Daoy (cell line): ENCODE measurements at places on chromosomes 3 and 15. TPM values are rescaled to one million over a fixed set of nuclear protein-coding genes. Genes with fewer than 3 reads are reported as not detected.

GRCh38 chr3:171950373-171950772 is 89.0 kb upstream of the FNDC3B start:
- peak; percentile 68 for DNase-seq

- no peak for DNase-seq
Measured at GRCh38 chr3:30048431-30048830, 558.0 kb upstream of the TGFBR2 start.

GRCh38 chr3:191340966-191341365 is 10.6 kb upstream of the UTS2B start:
- DNase-seq = no peak

DNA sequence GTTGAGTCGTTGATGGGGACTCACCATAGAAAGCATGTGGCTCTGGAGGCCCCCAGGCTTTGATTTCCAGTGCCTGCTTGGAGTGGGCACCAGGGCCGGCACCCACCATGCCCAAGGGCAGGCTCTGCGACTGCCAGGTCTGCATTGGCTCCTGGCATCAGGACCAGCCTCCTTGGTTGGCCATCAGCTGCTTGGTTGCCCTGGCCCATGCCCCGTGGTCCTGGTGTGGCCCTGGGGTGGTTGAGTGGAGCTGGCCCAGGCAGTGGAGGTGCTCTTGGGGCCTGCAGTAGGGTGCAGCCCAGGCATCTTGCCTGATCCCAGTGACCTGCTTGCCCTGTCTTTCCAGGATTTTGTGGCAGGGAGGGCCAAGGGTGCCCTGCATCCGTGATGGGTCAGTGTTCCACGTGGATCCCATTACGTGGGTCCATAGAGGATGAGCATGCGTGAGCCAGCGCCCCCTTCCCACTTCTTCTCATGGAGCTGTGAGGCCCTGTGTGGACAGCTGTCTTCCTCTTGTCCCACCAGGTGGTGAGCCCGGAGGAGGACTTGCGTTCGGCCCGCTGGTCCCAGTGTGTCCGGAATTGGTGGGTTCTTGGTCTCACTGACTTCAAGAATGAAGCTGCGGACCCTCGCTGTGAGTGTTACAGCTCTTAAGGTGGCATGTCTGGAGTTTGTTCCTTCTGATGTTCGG is 187.0 kb downstream of the UBE3A start:
- DNase-seq = no peak

GRCh38 chr15:57376696-57377477 is 582 bp downstream of the CGNL1 start:
- DNase-seq = peak; percentile 13

DNA sequence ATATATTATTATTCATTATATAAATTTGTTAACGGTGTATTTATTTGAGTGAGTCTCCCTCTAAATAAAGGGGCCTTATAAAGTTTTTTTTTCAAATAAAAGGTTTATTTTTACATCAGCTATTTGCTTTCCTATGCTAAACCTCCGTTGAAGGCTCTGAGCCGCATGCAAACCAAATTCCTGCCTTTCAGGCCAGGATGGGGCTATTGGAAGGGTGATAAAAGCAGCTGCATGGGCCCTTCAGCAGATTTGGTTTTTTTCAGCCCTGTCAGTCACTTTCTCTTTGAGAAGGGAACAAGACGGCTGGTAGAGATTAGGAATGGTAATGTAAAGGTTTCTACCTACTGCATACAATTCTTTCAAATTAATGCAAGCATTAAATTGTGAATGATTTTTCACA is 244.2 kb downstream of the WNT5A start:
- DNase-seq = no peak

GRCh38 chr15:39426552-39427532 is 154.0 kb upstream of the THBS1 start:
- peak; percentile 95 for DNase-seq

DNA sequence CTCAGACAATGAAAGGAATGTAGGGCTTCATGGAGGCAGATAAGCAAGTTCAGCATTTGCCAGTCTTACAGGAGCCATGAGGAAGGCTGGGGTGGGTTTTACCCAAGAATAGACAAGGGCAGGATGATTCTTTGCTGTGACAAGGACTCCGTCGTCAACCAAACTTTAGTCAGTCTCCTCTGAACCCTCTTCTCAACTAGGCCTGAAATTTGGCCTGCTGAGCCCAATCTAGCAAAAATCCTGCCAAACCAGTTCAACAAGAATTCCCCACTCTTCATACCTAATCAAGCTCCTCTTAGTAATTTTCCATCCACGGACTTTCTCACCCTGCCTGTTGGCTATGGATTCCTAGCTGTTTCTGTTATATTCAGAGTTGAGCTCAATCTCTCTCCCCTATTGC is 280.5 kb downstream of the TBL1XR1 start:
- DNase-seq = no peak

- no peak for DNase-seq
Measured at GRCh38 chr3:136078421-136079364, 113.2 kb downstream of the PPP2R3A start.

DNA sequence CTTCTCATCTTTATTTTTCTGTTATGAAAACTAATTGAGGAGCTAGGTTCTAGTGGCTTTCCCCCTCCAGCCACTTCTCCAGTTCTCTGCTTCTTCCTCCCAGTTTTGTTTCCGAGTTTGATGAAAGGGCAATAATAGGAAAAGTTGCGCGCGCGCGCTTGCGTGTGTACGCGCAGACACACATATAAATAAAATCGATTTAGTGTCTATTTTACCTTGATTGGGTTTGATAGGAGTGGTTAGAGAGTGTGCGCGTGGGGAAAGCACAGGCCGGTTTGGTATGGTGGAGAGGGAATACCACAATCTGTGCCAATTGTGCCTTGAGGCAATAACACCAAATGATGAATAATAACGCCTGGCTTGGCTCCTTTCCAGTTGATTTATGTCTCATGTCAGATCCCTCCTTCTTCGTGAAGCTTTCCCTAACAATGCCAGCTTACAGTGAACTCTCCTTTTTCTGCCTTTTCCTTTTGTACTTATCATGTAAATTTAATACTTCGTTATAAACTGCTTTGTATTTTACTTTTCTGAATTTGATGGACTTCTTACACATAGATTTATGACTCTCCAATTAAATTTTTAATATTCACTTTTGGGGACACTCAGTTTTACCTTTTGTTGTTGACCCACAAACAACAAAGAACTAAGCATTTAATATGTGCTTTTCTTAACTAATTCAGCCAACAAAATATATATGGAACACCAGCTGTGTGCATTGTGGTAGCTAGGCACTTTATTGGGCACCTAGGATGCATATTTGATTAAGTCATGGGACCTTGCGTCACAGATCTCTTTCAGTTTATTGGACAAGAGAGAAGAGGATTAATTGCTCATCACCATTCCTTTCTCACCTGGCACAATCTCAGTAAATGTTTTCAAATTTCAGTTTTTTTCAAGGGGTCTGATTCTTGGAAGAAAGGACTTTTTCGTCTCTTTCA is 1.7 kb downstream of the TIPARP start:
- peak; percentile 90 for DNase-seq

DNA sequence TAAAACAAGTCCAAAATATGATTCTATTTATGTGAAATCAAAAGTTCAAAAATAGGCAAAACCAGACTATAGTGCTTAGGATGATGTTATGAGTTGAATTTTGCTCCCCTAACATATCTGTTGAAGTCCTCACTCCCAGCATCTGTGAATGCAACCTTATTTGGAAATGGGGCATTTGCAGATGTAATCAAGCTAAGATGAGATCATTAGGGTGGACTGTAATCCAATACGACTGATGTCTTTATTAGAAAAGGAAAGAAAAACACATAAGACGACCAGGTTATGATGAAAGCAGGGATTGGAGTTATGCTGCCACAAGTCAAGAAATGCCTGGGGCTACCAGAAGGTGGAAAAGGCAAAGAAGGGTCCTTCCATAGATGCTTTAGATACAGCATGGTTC is 110.5 kb upstream of the CCDC39 start:
- no peak for DNase-seq

- DNase-seq = no peak
Measured at GRCh38 chr3:187954516-187954872, 199.5 kb upstream of the LPP start.

DNA sequence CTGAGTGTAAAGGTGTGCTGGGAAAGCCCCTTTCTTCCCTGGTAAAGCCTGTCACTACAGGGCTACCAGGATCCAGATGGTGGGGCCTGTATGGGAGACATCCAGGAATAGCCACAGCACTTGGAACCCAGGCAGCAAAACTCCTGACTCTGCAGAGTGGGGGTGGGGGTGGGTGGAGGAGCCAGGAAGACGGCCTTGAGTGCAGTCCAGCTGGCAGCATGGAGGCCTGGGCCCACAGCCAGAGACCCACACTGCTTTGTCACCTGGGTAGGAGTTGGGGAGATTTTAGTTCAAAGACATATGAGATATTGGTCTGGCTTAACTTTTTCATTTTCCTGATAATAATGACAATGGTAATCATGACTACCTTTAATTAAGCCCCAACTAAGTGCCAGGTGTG is 116.7 kb upstream of the MRPS22 start:
- no peak for DNase-seq

DNA sequence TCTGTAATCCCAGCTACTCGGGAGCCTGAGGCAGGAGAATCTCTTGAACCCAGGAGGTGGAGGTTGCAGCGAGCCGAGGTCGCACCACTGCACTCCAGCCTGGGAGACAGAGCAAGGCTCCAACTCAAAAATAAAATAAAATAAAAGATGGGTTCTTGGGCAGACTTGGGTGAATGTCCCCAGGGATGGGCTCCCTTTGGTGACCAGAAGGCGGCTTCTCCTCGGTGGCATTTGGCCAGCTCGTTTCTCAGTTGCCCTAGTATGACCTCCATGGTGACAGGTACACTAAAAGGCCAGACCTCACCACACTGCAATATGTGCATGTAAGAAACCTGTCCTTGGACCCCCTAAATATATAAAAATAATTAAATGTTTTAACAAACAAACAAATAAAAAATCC is 76.0 kb upstream of the SNRPA1 start:
- DNase-seq = no peak

DNA sequence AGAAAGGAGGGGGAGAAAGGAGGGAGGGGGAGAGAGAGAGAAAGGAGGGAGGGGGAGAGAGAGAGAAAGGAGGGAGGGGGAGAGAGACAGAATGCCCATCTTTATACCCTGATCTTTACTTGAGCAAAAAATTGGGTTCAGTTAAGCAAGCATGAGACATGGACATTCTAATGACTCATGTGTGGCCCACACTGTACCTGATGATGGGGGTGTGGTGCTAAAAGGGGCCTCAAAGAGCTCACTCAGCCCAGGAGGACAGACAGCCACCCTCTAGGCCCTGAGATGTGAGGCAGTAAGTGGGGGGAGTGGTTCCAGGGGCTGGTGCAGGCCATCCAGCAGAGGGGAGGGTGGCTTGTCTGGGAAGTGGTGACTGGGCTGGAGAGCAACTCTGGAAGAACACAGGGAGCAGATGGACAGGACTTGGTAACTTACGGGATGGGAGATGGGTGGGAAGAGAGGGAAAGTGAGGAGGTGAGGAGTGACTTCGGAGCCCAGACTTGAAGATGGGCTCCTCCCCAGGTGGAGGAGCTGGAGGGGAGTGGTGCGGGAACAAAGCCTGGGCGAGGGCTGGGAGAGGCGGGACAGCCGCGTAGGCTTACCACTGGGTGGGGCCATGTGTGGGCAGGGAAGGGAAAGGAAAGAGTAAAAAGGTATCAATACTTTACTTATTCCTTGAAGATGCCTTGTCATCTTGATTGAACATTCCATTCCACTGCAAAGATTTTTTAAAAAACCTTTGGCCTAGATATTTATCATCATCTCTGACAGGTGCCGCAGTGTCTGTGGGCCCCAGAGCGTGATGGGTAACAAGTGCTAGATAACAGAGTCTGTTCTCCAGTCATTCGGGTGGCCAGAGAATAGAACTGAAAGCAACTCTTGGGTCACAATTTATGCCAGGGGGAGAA is 32.3 kb downstream of the TSPAN3 start:
- DNase-seq = no peak

DNA sequence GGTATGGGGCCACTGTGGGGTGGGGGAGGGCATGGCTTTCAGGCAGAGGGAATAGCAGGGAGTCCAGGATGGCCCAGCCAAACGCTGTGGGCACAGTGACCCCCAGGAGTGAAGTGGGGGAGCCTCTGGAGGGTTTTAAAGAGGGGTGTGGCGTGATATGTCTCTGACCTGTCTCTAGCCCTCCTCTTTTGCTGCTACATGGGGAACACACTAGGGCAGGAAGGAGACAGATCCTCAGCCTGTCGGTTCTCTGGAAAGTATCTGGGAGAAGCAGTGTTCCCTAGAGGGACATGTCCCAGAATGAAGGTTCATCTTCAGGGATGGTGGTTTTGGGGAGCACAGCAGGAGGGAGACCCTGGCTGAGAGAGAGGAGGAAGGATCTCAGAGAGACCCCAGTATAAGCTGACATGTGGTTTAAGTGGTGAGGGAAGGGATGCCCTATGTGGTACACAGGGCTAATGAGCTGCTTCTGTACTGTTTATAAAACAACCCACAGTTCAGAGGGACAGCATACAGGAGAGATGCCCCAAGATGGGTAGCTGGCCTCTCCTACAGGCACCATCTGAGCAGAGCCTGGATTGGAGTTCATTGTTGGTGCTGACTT is 37.7 kb downstream of the TRIM71 start:
- no peak for DNase-seq

DNA sequence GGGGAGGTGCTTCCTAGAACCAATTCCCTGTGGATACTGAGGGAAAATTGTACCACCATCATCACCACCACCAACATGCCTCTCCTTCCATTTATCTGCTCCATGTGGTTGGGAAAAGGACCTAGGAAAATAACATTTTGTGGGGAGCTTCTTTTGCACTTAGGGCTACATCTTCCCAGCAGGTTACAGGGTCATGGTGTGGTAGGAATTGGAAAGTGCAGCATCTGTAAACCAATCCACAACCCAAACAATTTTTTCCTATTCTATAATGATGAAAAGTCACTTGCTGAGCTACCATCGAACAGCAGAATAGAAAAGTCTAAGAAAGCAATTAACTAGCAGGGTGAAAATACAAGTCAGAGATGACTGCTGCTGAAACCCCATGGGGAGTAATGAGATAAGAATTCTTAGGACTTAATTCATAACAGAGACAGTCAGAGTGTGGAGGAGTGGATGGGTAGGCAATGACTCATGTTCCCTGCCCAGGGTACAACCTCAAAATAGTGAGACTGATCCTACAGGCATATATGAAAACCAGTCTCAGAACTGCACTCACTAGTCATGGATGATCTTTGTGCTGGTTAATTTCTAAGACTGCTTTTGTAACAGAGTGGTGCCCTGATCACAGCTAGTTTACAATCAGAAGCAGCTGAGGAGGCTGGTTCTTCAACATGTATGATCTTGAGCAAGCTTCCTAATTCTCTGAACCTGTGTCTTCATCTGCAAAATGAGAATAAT is 38.1 kb upstream of the LEKR1 start:
- DNase-seq = peak; percentile 95

The ITGA11 gene
- 6.4 and 11.4 TPM in 2 replicates for total RNA-seq

The ISLR2 gene
- not detected in 2 replicates for total RNA-seq

The DIPK2A gene
- 7.5 and 9.3 TPM in 2 replicates for total RNA-seq

The HRG gene
- total RNA-seq = not detected in 2 replicates

The HESX1 gene
- total RNA-seq = 0.11 TPM in 1 of 2 replicates, not detected in the other

The HPS3 gene
- 19.1 and 19.5 TPM in 2 replicates for total RNA-seq

The GRAMD1C gene
- 11.7 and 22.1 TPM in 2 replicates for total RNA-seq

The ARID3B gene
- 9.3 and 10.6 TPM in 2 replicates for total RNA-seq

The CNTN3 gene
- total RNA-seq = 0.09 and 0.34 TPM in 2 replicates

The ACKR4 gene
- not detected in 2 replicates for total RNA-seq

The VEPH1 gene
- total RNA-seq = 74.1 and 87.1 TPM in 2 replicates
